NAMALWA (cell line): ENCODE measurements at places on chromosomes 6 and 20.
A peak's percentile ranks its signal among the peaks of the same experiment; 100 is the strongest.

- DNase-seq = no peak
Measured at GRCh38 chr6:12929678-12930077, 213.1 kb downstream of the PHACTR1 start.

DNA sequence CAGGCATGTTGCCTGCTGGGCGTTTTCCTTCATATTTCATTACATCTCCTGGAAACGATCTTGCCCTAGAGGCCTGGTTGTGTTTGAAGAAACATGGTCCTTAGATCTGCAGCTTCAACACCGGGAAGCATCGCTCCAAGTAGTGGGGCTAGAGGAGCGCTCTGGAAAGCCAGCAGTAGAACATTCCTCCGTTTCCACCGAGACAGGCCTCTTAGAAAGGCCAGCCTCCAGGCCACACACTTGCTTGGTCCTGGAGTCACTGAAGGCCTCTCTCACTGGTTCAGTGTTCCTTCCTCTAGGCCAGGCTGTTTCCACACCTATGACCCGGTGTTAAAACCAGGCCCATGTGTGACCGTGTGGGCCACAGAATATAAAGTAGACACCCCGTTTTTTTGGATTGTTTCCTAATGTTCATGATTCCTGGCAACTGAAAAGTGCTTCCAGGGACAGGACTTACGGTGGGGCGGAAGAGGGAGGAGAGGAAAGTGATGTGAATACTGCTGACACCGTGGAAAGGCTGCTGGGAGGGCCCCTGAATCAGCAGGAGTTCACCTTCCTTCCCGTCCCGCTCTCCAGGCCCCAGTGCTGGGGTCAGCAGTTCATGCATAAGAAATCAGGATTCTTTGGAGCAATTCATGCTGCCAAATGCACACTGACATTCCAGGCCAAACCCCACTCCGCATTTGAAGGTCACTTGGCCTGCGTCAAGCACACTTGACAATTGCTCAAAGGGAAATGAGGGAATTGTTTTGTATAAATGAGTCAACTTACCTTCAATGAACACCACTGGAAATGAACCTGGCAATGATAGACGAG, 83.8 kb downstream of the IYD start:
- no peak for DNase-seq

GRCh38 chr6:90179190-90180169, 117.2 kb downstream of the BACH2 start:
- DNase-seq = peak; percentile 63

DNA sequence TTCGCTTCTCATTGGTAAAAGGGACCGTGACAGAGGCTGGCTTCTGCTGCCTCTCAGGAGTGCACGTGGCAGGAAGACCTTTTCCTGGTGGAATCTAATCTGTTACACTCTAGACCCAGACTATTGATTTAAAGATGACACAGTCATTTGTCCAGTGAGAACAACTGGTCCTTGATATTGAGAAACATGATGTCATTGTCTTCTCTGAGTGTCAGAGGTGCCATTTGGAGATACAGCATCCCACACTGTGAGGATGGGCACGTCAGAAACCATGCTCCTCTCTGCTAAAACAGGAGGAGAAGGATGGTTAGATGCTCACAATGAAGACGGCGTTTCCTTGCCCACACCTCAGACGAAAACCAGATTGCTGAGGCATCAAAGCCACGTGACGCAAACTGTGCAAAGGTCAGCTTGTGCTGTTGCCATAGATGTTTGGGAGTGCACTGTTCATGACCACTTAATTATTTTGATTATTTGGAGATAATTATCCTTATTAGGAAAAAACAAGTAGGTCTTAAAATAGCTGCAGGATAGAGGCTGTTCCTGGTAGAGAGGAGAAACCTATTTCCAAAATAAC, 169.0 kb downstream of the SMOC2 start:
- no peak for DNase-seq

DNA sequence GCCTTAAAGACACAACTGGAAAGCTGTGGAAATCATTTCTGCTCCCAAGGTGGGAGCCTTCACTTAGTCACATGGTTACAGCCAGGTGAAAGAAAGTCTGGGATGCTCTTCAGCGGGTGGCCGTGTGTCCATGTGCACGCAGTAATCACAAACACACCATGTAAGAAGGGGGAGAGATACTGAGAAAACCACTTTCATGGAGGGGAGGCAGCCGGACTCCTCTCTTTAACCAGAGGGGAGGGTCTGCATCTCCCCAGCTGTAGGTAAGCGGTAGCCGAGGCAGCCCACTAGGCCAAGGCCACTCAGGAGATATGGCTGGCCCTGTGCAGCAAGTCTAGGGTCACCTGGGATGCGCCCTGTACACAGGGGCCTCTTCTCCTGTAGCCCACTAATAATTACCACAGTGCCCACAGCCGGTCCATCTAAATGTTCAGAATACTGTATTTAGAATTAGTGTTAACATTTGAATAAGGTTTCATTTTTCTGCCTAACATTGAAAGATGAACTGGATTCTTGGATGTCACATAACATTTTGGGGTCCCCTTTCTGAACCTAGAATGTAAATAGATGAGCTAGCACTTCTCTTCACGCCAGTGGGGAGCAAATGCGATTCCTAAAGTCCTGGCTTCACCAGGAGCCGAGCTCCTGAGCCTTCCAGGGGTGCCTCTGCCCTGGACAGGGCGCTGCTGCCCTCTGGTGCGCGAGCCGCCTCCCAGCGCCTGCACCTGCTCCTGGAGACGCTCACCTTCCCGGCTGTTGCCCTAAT, 15.9 kb downstream of the GPR31 start:
- DNase-seq = peak; percentile 57

- DNase-seq = no peak
Measured at GRCh38 chr6:25971187-25971821, 8.7 kb downstream of the TRIM38 start.

- no peak for DNase-seq
Measured at GRCh38 chr20:10432079-10432478, 1.9 kb downstream of the MKKS start.

DNA sequence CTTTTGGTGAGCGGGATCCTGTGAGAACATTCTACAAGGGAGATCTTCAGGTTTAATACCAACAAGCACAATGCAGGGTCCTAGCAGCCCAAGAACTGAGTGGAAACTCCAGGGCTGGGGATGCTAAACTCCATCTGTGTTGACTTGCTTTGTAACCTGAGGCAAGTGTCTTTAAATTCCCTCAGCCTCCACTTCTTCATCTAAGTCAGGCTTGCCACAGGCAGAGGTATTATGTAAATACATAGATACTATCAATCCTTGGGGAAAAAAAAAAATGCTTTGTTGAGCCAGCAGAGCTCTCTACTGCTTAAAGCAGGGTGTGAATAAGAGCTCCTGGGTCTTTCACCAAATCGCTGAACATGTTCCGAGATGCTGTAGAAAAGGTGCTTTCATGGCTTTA, 114.2 kb upstream of the PHACTR1 start:
- DNase-seq = no peak

GRCh38 chr6:24006254-24006653, 119.8 kb upstream of the NRSN1 start:
- DNase-seq = no peak

- no peak for DNase-seq
Measured at GRCh38 chr20:63296531-63297299, 3.7 kb downstream of the COL20A1 start.

DNA sequence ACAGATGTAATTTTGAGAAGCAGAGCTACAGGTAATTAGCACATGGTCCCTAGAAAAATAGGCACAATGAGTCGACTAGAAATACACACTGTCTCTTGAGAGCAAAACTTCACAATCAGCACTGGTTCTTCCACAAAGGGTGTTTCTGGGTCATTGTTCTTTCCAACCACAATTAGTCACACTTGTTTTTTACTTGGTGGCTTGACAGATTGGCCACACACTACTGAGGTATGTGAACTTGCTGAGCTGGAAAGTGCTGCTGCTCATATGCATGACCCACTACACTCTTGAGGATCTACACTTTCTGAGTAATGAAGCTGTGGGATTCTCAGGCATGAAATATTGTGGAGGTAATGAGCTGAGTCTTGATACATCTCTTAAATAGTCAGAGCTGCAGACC, 347.7 kb downstream of the BCKDHB start:
- no peak for DNase-seq

- DNase-seq = no peak
Measured at GRCh38 chr6:100096341-100096740, 102.3 kb upstream of the MCHR2 start.

GRCh38 chr20:44776980-44777379, 31.3 kb downstream of the KCNK15 start:
- peak; percentile 39 for DNase-seq

DNA sequence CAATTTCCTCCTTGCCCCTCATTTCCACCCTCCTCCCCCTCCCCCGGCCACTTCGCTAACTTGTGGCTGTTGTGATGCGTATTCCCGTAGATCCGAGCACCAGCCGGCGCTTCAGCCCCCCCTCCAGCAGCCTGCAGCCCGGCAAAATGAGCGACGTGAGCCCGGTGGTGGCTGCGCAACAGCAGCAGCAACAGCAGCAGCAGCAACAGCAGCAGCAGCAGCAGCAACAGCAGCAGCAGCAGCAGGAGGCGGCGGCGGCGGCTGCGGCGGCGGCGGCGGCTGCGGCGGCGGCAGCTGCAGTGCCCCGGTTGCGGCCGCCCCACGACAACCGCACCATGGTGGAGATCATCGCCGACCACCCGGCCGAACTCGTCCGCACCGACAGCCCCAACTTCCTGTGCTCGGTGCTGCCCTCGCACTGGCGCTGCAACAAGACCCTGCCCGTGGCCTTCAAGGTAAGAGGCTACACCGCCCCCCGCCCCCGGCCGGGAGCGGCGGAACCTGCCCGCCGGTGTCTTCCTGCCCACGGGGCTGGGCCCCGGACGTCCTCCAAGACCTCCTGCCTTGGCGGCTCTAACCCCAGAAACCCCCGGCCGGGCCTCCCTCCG, 44.9 kb upstream of the SUPT3H start:
- no peak for DNase-seq
